GM12878 (cell line): ENCODE measurements at places on chromosomes 11 and 22.

- DNase-seq = no peak
These were observed 7.3 kb upstream of the GRK3 start for GRCh38 chr22:25557218-25557617.

GRCh38 chr11:10641177-10641911 lies 52.2 kb downstream of the IRAG1 start:
- DNase-seq = peak; percentile 62

- DNase-seq = no peak
These were observed 25.9 kb downstream of the OR51E2 start for GRCh38 chr11:4671741-4672140.

DNA sequence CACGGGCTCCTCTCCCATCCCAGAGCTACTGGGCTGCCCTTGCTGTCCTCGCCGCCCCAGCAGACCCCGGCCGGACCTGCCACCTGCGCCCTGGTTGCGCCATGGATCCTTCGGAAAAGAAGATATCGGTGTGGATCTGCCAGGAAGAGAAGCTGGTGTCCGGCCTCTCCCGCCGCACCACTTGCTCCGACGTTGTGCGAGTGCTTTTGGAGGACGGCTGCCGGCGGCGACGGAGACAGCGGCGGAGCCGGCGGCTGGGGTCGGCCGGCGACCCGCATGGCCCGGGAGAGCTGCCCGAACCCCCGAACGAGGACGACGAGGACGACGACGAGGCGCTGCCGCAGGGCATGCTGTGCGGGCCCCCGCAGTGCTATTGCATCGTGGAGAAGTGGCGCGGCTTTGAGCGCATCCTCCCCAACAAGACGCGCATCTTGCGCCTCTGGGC lies 382 bp downstream of the RASSF10 start:
- DNase-seq = no peak

DNA sequence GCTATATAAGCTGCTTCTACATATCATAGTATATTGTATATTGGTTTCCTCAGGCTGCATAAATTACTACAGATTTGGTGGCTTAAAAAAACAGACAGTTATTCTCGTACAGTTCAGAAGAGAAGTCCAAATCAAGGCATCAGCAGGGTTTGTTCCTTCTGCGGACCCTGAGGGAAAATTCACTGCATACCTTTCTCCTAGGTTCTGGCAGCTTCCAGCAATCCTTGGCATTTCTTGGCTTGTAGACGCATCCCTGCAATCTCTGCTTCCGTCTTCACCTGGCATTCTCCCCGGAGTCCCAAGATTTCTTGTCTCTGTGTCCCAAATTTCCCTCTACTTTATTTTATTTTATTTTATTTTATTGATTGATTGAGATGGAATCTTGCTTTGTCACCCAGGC lies 142.8 kb downstream of the COMMD9 start:
- DNase-seq = no peak

- DNase-seq = no peak
These were observed 33.5 kb downstream of the NFRKB start for GRCh38 chr11:129861702-129862522.

- no peak for DNase-seq
These were observed 769.8 kb downstream of the METTL15 start for GRCh38 chr11:28878025-28878424.

- DNase-seq = no peak
These were observed 47.1 kb upstream of the MICAL2 start for GRCh38 chr11:12063251-12063650.

GRCh38 chr11:94117871-94118270 lies 10.8 kb upstream of the PANX1 start:
- no peak for DNase-seq

DNA sequence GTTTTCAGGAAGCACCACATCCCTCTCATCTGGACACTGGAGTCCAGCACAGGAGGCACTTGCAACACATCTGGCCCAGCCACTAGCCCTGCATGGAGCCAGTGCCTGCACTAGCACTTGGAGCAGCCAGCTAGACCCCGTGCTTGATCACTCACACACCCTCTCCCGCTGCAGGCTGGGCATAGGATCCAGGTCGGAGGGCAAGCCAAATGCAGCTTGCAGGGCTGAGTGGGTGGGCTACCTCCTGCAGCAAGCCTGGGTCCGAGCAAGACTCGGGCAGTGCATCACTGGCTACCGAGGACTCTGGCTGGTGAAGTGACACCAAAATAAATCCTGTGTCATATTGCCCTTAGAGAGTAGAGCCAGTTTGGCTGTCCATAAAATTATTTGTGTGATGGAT lies 1795.4 kb downstream of the LRRC4C start:
- DNase-seq = no peak

GRCh38 chr22:41752011-41752970 lies 48.2 kb upstream of the CCDC134 start:
- peak; percentile 66 for DNase-seq

DNA sequence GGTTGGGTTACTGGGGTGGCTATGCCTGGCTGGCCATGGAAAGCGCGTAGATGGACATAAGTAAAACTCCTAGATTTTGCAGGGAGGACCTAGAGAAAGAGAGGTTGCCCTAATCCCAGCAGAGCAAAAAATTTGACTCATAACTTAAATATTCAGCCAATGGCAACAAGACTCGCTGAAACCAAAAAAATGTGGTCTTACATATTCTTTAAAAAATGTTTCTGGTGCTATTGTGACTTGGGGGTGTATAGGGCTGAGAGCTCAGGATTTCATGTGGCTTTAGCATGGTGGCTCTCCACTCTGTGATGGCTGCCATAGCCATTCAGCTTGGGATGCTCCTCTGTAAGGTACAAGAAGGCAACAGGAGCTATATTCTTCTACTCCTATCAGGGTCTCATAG lies 27.2 kb upstream of the PDGFD start:
- no peak for DNase-seq
